ENCODE measurements at places on chromosomes 13 and 19.
A peak's percentile ranks its signal among the peaks of the same experiment; 100 is the strongest.

- DNase-seq = no peak
Observed at GRCh38 chr13:30576528-30576927, 41.2 kb upstream of the USPL1 start.

DNA sequence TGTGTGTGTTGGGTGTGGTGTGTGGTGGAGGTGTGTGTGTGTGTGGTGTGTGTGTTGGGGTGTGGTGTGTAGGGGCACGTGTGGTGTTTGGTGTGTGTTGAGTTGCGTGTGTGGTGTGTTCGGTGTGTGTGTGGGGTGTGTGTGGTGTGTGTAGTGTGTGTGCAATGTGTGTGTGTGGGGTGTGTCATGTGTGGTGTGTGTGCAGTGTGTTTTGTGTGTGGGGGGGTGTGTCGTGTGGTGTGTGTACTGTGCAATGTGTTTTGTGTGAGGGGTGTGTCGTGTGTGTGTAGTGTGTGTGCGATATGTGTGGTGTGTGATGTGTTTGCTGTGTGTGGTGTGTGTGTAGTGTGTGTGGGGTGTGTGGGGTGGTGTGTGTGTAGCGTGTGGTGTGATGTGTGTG is 6.0 kb upstream of the KPTN start:
- DNase-seq = no peak

DNA sequence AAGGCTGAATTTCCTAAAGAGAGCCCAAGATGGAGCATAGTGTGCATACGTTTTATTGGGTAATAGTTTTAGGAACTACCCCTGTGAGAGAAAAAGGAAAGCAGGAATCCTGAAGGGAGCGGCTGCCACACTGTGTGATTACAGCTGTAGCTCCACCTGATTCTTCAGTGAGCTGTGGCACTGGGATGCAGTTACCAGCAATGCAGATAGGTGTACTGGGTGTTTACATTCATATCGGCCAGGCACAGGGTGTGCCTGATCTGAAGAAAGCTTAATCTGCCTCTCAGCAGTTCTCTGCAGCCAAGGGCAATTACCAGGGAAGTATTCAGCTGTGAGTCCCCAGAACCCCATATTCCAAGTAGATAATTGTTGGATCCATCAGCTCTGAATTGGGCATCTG is 1541.8 kb downstream of the EFNB2 start:
- no peak for DNase-seq

- no peak for DNase-seq
Observed at GRCh38 chr13:53907891-53908290, 879.3 kb downstream of the OLFM4 start.

- no peak for DNase-seq
Observed at GRCh38 chr19:18233224-18233825, 7.1 kb upstream of the PDE4C start.

DNA sequence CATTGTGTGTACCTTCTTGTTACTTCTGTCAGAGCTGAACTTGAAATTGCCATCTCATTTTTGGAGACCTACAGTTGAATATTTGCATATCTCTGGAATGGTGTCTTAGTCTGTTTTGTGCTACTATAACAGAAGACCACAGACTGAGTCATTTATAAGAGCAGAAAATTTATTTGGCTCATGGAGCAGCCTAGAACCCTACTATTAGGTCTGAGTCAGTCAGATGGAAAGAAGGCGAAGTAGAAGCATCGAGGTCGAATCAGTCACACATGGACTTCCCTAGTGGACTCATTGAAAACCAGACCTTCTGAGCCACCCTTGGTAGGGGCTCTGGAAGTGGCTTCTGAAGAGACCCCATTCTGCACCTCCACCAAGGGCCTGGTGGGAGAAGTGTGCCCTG is 33.9 kb upstream of the TPT1 start:
- no peak for DNase-seq

DNA sequence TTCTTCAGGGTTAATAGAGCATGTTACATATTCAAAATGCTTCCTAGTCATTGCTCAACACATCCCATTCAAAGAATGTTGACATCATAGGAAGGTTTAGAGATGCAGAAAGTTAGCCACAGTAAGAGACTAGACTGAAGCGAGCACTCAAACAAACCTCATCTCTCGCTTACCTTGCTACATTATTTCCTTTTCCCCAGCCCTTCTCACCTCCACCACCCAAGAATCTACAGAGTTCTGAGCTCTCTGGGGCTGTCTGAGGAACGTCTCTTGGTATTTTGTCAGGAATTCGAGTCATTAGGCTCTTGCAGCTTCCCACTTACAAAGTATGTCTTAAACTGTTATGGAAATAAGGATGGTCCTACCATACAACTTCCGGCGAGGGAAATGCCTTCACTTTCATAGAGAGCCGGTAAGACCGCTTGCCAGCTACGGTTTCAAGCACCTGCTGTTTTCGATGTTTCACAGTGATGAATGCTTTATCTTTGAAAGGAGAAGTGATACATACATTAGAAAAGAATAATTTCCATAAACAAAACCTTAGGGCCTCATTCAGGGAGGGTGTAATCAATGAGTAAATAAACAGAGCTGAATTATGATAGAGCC is 65.1 kb downstream of the FLT1 start:
- no peak for DNase-seq

- no peak for DNase-seq
Observed at GRCh38 chr19:57308514-57308913, 11.8 kb upstream of the ZNF543 start.

DNA sequence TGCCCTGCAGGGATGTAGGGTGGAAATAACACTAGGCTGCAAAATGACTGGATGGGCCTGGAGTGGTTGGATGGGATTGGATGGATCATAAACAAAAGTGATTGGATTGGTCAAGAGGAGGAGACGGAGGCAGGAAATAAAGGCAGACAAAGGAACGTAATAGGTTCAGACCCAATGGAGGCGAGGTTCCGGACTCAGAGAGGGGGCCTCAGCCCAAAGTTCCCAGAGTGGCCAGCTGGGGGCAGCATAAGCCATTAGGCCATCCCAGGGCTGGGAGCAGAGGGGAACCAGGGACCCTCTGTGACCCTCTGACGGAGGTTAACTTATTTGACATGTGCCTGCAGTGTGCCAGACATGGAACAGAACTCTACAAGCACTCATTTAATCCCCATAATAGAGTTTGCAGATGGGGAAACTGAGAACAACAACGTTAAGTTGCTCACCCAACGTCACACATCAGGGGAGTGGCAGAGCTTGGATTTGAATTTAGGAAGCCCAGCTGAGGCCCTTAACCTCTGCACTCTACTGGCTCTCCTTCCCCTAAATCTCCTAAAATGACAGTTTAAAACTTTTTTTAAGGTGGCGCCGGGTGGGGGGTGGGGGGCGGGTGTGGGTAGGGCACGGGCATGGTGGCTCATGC is 15.3 kb upstream of the MAP1S start:
- peak; percentile 64 for DNase-seq

DNA sequence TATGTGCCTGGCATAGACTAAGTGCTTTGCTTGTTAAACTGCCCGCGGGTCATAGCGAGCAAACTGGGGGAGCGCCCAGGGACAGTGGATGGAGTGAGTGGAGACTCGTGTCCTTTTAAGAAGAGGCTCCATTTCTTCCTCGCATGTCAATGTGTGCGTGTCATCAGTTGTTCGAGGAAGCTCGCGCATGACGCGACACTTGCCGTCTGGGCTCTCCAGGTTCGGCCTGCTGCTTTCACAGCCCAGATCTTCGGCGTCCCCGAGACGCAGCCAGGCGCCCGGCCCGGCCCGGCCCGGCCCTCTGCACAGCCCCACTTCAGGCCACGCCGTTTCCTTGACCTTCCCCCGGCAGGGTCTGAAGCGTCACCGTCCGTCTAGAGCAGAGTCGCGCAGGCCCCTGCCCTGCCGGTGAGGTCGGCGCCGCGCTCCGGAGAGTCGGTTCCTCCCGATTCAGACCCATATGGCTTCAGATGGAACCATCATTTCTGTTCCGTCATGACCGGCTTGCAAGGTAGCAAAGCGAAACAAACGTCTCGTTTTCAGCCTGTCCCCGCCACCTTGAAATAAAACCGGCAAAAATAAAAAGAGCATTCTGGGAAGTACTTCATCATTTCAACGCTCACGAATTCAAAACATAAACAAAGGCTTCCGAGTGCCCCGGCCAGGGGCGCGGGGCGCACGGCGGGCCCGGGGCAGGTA is 599 bp upstream of the ARHGEF7 start:
- no peak for DNase-seq

DNA sequence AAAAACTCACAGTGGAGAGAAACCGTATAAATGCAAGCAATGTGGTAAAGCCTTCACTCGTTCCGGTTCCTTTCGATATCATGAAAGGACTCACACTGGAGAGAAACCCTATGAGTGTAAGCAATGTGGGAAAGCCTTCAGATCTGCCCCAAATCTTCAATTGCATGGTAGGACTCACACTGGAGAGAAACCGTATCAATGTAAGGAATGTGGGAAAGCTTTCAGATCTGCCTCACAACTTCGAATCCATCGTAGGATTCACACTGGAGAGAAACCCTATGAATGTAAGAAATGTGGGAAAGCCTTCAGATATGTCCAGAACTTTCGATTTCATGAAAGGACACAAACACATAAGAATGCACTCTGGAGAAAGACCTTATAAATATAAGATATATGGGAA is 19.4 kb upstream of the ZNF69 start:
- no peak for DNase-seq

DNA sequence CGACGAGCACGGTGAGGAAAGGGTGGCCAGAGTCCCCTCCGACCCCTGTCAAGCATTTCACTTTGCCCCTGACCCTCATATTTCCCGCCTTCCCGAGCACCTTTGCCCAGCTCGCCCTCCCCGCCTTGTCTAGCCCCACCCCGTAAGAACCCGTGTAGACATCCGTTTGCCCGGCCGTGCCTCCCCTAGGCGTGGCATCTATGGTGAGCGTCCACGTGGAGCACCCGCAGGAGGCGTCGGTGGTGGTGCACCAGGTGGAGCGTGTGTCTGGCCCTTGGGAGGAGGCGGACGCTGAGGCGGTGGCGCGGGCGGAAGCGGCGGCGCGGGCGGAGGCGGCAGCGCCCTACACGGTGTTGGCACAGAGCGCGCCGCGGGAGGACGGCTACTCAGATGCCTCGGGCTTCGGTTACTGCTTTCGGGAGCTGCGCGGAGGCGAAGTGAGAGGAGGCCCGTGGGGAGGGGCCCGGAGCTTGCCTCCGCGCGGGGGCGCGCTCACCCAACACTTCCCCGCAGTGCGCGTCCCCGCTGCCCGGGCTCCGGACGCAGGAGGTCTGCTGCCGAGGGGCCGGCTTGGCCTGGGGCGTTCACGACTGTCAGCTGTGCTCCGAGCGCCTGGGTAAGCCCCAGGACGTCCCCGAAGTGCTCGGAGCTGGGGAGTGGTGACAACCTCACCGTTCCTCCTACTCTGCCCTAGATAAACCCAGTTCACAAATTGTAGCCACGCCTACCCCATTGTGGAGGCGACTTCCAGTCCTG is 4.2 kb downstream of the LTBP4 start:
- DNase-seq = peak; percentile 78

DNA sequence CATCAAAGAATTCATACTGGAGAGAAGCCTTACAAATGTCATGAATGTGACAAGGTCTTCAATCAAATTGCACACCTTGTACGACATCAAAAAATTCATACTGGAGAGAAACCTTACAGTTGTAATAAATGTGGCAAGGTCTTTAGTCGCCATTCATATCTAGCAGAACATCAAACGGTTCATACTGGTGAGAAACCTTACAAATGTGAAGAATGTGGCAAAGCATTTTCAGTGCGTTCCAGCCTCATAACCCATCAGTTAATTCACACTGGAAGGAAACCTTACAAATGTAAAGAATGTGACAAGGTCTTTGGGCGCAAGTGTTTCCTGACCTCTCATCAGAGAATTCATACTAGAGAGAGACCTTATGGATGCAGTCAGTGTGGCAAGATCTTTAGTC is 13.2 kb upstream of the ZNF534 start:
- no peak for DNase-seq

DNA sequence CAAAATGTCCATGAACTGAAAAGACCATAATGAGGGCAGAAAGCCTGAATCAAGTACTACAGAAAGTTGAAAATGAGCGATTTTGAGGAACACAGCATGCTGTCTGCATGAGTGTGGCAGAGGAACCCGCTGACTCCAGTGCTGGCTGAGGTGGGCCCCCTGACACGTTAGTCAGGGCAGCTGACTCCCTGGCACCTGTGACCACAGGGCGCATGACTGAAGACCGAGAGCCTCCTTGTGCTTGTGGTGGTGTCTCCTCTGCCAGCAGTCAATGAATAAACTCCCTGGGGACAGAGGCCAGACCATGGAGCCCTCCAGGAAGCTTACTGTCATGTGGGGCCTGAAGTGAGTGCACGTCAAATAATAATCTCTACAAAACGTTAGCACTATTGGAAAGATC is 38.4 kb upstream of the VSTM2B start:
- DNase-seq = no peak
